Ovary (tissue), 10 donors: ENCODE measurements at places on chromosomes 3 and 15.
A peak's percentile ranks its signal among the peaks of the same experiment; 100 is the strongest.

- no peak for DNase-seq
These were observed 709.4 kb upstream of the NR2F2 start for GRCh38 chr15:95620934-95621579.

- DNase-seq, result no peak
These were observed 49.0 kb upstream of the MYO5C start for GRCh38 chr15:52344592-52344991.

GRCh38 chr15:100338971-100339444, 2.8 kb downstream of the ADAMTS17 start:
- peak; percentile 69 for DNase-seq

DNA sequence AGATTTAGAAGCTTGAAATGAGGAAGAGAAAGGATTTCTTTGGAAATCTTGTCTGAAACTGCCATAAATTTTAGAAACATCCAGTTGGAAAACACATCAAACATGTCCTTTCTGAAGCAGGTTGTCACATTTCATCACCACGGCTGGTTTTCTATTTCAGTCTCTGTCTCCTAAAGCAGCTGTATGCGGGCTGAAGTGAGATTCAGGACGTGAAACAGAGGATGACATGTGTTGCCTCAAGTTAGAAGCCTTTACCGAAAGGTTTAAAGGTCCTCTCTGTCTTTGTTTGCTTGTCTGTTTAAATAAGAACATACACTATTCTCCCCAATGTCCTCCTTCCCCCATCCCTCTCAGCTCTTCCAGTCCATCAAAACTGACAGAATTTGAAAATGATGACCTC, 141.9 kb downstream of the SQOR start:
- no peak for DNase-seq

DNA sequence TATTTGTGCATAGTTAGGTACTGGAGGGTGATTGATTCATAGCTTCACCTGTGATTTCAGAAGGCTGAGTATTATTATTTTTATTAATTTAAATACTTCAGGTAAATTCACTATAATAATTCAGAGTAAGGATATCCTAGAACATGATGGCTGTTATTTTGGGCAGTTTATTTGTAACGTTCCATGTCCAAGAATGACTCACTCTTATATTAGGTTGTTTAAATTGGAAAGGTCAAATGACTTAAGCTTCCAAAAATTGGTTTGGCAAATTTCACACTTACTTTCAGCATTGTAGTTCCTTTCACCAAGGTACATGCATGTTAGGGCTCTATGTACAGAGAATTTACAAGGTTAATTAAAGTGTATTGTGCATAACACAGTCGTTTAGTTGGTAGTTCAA, 120.2 kb downstream of the EPHA3 start:
- no peak for DNase-seq

- DNase-seq, result no peak
These were observed 48.6 kb upstream of the ULK4 start for GRCh38 chr3:42010530-42010929.

- DNase-seq, result no peak
These were observed 181.8 kb downstream of the MAGI1 start for GRCh38 chr3:65856907-65857306.

DNA sequence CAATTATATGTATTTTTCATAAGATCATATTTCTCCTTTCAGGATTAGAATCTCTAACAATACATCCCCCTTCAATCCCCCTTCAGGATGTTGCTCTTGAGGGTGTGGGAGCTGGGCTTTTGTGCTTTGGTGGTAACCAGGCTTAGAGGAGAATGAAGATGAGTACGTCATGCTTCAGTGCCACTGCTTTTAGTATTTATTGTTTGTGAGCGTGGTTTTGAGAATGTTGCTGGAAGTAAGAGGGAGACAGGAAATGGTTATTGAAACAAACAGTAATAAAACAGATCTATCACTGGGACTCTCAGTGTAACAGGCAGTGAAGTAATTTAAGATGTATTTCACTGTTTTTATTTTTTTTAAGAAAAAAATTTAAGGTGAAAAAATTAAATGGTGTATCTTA, 35.3 kb downstream of the GBE1 start:
- no peak for DNase-seq

DNA sequence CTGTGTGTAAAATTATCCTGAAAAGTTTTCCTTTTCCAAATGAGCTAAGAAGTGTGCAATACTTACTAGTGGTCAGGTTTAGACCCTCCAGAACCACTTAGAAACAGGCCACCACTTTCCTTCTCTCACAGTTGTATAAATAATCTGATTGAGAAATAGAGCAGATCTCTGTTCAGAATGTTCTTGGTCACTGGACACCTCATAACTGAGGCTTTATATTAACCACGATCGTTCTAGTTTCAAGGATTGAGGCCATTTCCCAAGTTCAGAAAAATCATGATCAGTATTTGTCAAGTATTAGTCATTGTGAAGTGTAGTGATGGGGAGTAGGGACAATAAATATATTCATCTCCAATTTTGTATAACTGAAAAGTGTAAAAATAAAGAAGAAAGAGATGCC, 1.0 kb upstream of the MAP3K13 start:
- DNase-seq, result no peak

DNA sequence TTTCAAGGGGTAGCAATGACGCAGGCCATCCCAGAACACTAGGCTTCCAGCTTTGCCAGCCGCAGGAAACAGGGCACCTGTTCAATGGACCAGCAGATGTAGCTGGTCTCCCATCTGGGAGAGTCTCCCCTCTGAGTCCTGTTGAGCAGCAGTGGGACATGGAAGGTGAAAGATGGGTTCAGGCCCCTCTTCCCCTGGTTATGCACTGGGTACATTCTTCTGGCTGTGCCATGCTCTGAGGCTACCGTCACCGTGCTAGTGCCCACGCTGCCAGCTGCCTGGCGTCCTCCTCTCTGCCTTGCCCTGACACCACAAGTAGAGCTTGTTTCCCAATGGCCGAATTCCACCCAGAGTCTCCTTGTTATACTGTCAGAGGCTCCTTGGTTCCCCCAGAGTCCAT, 63.1 kb downstream of the TLE3 start:
- DNase-seq, result no peak

DNA sequence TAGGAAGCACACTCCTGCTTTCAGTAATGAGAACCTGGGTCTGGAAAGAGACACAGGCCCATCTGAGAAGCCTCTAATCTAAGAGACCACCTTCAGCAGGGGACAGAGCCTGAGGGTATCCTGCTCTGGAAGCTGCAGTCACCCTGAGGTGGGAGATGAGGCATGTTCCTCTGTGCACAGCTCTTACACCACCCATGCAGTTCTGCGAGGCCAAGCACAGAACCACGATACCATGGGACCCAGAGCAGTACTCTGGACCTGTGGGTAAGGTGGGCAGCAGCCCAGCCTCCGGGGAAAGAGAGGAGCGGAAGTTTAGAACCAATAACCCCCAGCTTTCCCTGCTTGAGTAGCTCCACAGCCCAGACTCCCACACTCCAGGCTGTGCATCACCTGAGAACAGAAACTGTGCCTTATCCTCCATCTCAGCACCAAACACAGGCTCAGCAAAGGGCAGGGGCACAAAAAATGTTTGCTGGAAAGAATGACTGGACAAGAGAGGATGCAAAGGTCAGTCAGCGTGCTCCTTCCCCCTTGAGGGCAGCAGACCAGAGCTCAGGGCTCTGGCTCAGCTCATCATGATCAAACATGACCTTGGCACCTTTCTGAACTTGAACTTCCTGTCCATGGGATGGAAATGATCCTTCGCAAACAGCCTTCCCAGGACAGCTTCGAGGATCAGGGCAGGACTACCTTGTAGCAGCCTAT, 43.1 kb downstream of the RBPMS2 start:
- DNase-seq, result no peak

GRCh38 chr3:134008630-134009156, 21.0 kb downstream of the SLCO2A1 start:
- DNase-seq, result no peak
